ENCODE measurements at places on chromosomes 5 and 9.

DNA sequence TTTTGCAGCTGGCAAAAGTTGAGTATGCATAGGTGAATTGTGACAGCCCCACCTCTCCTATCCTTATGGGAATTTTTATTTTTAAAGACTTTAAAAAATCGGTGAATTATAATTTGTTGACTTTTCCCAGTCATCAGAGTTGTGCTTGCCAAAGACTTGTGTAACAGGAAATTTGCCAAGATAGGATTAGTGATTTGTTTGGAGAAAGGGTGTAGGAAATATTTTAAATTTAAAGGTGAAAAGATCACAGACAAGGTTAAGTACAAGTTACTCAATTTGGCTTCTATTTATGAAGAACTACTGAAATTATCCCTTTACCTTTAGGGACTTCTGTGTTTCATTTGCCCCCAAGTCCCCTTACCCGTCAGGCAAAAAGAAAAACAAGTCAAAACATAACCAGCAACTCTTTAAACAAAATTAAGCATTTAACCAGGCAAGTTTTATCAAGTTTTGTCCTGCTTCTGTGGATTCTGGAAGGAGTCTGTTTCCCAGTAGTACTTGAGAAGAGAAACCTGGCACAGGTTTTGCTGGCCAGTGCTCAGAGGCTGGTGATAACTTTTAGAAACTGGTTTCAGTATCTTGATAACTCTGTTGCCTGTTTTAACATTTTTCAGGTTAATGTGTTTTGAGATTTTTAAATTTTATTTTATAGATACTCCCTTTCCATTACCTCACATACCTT lies 285.4 kb downstream of the MAST4 start:
- DNase-seq, result no peak

DNA sequence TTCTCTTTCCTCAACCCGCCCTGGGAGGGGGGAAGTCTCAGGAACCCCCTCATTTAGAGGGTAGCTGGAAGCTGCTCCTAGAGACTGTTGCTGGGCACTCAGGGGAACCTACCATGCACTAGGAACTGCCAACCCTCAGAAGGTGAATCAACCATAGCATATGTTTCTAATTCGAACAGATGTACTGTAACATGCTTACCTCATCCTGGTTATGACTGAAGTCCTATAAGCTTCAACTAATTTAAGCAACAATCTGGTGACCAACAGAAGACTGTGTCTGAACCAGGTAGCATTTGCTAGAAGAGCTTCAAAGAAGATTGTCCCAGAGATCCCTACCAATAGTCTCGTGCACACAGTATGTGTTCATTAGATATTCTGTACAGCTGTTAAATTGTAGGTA lies 5.7 kb upstream of the PRDM6 start:
- DNase-seq, result no peak

- no peak for DNase-seq
These were observed 20.3 kb downstream of the MFAP3 start for GRCh38 chr5:154059039-154059430.

- DNase-seq, result no peak
These were observed 21.6 kb upstream of the TCF7 start for GRCh38 chr5:134092875-134093274.

DNA sequence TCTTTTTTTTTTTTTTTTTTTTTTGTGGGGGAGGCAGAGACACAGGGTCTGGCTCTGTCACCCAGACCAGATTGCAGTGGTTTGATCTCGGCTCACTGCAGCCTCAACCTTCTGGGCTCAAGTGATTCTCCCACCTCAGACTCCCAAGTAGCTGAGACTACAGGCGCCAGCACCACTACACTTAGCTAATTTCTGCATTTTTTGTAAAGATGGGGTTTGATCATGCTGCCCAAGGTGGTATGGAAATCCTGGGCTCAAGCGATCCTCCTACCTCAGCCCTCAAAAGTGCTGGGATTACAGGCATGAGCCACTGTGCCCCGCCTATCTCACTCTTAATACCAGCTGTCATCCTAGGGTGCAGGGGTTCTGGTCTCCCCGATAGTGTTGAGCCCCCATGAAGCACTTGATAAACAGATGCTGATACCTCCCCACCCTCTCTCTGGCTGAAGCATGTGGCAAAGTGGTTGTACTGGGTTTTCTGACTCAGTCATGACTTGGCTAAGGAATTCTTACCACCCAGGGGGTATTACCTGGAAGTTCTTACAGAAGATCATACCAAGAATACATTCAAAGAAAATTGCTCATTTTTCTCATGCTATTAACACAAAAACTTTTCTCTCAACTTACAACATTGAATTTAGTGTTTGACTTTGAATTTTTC lies 110.2 kb upstream of the DAPK1 start:
- DNase-seq, result no peak

DNA sequence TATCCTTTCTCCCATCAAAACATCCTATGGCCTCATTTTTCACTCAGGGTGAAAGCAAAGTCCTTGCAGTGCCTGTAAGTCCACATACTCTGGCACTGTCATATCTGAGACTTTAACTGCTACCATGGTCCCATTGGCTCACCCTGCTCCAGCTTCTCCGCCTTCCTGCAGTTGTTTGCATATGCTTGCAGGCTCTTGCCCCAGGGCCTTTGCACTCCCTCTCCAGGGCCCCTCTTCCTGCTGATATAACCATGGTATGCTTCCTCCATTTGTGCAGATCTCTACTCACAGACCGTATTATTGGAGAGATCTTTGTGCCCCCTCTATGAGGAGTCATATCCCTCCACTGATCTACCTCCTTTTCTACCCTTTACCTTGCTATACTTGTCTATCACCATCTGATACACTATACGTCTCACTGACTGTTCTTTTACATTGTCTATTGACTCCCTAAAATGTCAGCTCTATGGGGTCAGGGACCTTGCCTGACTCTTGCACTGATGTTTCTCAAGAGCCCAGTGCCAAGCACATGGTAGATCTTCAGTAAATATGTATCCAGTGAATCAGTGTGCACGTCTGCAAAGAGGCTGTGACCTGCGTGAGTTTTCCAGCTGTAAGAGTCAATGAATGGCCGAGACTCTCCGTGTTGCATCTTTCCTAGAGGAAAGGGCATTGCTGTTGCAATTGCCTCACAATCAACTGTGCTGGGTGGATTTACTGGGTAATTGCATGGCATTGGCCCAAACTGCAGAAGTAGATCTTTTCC lies 81.7 kb upstream of the CPEB4 start:
- no peak for DNase-seq

- no peak for DNase-seq
These were observed 10.0 kb upstream of the HSPA9 start for GRCh38 chr5:138585157-138585556.

GRCh38 chr5:133377736-133378135 lies 234.6 kb downstream of the FSTL4 start:
- DNase-seq, result no peak

- DNase-seq, result no peak
These were observed 25.0 kb upstream of the TRIM36 start for GRCh38 chr5:115194676-115195075.

DNA sequence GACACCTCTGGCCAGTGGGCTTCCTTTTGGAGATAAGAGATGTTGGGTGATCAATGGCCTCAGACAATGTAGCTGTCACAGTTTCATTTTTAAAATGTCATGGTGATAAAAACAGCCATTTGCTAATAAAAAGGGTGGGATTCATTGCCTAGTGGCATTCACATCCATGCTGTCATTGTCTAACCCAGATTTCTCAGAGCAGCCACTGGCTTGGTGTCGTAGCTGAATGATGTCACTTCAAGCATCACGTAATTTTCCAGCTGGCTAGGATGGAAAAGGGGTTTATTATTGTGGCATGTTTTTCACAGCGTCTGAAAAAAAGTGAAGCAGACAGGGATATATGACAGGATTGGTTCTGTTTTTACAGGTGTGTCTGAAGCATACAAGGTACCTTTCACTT lies 184.7 kb downstream of the AOPEP start:
- DNase-seq, result no peak

GRCh38 chr5:37816331-37816730 lies 23.5 kb downstream of the GDNF start:
- no peak for DNase-seq

DNA sequence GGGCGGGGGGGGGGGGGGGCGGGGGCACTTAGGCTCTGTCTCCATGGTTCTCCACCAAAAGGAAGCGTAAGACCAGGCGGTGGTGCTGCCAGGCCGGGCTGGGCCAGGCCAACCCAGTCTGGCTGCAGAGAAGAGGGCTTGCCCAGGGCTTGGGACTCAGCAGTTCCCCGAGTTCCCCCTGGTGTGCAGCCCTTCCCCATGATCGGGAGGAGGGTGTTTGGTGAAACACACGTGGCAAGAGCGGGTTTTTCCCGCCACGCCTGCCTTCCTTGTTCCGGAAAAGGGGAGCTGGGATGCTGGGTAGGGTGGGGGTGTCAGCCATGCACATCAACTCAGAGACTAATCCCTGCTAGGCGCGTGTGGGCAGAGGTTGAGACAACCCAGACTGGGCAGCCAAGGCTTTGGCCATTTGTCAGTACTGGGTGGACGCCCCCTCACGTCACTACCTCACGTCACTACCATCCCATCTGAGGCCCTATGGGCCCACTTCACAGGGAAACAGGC lies 32.9 kb downstream of the PRRX2 start:
- DNase-seq, result no peak

DNA sequence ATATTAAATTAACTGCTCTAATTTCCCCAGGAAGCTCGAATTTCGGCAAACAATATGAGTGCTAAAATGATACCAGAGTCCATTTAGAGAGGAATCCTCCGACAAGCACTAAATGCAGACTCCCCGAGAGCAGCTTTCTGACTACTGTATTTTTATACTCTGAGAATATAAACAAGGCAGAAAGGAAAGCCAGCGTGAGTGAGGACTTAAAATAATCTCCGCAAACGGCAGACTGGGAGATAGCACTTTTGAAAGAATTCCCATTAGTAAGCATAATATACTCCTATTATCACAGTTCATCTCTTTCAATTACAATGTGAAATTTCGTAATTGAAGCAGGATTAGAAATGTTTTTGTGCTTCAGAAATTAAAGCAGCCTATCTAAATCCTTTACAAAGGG lies 269.4 kb upstream of the PANK3 start:
- no peak for DNase-seq

- no peak for DNase-seq
These were observed 27.8 kb downstream of the RUSC2 start for GRCh38 chr9:35517552-35518224.

DNA sequence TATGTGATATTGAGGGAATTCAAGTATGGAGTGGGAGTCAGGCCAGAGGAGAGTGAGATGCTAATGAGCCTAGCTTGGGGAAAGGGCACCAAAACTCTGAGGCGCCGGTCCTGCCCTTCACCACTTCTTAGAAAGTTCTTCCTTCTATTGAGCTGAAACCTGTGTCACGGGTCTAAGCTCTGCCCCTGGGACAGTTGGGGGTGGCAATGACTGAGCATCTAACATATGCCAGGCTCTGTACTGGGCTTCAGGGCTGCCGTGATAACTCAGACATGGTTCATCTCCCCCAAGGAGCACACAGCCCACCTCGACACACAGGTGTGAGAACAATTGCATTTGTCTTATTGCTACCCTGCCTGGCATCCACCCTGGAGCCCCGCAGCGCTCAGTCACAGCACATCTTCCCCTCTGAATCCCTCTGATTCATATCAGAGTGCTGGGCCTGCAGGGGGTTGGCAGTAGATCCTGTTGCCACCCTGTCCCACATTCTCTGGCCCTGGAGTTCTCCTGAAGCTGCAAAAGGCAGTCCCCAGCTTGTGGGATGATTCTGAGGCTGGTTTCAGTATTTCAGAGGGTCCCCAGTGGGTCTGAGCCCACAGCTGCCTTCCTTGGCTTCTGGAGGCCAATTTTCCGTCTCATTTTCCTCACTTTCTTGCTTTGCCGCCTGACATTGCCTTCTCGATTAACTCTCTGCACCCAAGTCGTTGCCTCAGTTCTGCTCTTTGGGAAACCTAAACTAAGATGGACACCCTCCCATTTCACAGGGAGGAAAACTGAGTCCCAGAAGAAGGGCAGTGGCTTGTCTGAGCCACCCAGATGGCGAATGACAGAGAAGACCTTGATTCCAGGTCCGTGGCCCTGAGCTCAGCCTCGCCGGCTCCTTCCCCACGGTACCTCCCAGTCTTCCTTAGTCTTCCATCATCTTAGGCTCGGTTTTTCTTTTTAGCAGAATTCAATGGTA lies 42.5 kb downstream of the ALG2 start:
- DNase-seq, result no peak

DNA sequence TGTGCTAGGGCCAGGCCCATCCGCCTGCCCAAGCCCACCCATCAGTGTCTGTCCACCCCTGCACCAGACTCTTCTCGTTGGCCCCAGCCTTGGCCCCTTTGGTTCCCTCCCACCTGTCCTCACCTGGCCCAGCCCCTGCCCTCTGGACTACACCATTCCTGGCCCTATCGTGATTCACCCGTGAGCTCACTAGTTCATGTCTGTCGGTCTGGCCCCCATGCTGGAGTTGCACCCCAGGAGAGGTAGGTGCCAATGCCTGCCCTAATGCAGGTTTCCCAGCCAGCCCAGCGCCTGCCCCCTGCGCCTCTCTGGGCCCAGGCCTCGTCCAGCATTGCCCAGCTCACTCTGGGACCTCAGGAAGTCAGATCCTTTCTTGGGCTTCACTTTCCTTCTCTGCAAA lies 115.4 kb upstream of the LMX1B start:
- DNase-seq, result no peak

GRCh38 chr5:159549046-159549445 lies 218.8 kb upstream of the IL12B start:
- no peak for DNase-seq

DNA sequence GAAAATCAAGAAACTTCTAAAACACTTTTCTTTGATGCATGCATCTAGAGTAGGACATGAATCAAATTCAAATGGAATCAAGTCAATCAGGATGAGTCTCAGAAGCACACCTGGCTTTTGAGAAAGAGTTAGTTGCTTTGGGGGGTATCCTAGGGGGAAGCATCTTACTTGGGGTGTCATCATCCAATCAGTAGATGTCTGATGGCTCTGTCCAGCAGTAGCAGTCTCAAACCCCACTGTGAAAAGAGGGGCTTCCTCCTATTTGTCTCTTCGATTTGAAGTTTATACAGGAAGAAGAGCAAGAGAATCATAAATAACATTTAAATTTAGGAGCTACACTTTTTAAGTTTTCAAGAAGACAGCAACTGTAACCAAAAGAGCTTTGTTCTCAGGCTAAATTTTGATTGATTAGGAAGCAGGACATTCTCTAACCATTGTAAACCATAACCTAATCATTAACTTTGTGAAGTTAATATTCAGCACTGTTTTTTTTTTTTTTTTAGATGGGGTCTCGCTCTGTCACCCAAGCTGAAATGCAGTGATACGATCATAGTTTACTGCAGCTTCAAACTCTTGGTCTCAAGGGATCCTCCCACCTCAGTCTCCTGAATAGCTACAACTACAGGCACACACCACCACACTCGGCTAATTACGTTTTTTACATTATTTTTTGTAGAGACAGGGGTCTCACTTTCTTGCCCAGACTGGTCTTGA lies 614.7 kb downstream of the CSNK1G3 start:
- DNase-seq, result no peak

DNA sequence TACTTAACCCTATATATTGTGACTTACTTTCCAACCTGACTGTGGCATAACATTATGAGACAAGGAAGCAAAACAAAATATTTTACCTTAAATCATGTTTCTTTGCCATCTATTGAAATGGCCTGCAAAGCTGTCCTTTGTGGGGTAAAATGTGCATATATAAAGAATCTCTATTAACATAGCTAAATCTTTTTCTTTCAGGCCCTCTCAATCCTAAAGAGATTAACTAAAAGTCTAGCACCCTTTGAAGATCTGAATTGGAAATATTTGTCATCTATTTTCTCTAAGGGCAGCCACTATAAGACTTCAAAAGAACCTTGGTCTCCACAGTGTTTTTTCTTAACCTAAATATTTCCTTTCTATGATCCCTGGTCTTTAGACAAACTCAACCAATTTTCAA lies 5.0 kb upstream of the UNC13B start:
- DNase-seq, result no peak
